ENCODE measurements at places on chromosomes 5 and 9. TPM values are rescaled to one million over a fixed set of nuclear protein-coding genes. Genes with fewer than 3 reads are reported as not detected.

- no peak for DNase-seq
These were observed 77.8 kb upstream of the ZNF618 start for GRCh38 chr9:113798062-113799030.

GRCh38 chr5:94470802-94471201 lies 147.6 kb downstream of the KIAA0825 start:
- DNase-seq: no peak

GRCh38 chr5:54404568-54404967 lies 50.9 kb upstream of the HSPB3 start:
- no peak for DNase-seq

DNA sequence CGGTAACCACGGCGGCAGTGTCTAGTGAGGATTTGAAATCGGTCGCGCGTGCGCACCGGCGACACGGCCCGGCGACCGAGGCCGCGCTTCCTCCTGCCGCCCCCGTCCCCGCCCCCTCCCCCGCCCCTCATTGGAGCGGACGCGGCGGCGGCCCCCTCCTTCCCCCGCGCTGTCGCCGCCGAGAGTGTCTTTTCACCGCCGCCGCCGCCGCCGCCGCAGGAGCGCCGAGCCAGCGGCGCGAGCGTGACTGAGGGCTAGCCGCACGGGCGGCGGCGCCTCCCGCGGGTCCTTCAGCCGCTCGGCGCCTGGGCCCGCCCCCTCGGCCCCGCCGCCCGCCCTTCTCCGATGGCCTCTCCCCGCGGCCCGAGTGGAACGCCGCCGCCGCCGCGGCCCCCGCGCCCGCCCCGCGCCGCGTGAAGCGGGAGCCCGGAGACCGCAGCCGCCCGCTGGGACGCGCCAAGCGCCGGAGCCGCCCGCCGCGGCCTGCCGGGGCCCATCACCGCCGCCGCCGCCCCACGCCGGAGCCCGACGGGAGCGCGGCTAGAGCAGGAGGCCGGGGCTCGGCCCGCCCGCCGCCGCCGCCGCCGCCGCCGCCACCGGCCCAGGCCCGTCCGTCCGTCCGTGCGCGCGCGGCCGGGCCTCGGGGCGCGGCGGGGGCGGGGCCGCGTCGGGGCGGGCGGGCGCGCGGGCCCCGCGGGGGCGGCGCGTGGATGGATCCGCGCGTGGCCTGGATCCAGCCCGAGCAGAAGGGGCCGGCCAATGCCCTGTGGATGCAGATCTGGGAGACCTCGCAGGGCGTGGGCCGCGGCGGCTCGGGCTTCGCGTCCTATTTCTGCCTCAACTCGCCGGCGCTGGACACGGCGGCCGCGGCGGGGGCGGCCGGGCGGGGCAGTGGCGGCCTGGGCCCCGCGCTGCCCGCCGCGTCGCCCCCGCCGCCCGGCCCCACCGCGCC lies at the start of gene TENT4A:
Gene TENT4A (plus strand): TSS at position 159 of the 952 bp plus-strand sequence. CDS start 552 bp downstream, at position 711.
- no peak for DNase-seq

DNA sequence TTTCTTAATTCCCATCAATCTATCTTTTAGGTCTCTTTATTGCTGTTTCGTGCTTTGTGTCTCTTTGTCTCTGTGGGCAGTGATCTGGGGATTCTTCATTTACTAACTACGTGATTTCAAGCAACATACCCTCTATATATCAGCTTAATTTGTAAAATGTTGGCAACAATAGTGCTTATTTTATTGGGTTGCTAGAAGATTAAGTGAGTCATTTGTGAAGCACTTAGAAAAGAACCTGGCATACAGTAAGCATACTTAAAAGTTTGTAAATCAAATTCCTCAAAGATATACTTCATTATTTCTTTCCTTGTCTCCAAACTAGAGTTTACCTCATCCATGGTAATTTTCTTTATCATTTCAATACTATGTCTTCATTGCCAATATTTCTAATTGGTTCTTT lies 669.7 kb downstream of the MAT2B start:
- DNase-seq: no peak

DNA sequence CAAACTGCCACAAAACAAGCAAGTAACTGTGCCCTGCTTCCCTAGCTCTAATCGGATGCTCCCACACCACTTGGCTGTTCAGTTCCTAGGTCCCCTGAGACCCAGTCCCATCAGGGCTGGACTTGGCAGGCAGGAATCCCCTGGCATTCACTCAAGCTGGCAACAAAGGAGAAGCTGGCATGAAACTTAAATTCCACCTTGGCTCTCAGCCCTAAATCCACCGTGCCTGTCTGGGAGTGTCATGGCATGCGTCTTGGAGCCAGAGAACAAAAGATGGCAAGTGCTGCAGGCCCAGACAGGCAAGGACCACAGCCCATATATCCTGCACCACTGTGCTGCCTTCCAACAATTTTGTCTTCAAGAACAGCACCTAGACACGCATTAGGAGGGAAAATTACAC lies 38.2 kb downstream of the ETF1 start:
- no peak for DNase-seq

GRCh38 chr5:132059043-132059695 lies 1.3 kb upstream of the IL3 start:
- DNase-seq: no peak

DNA sequence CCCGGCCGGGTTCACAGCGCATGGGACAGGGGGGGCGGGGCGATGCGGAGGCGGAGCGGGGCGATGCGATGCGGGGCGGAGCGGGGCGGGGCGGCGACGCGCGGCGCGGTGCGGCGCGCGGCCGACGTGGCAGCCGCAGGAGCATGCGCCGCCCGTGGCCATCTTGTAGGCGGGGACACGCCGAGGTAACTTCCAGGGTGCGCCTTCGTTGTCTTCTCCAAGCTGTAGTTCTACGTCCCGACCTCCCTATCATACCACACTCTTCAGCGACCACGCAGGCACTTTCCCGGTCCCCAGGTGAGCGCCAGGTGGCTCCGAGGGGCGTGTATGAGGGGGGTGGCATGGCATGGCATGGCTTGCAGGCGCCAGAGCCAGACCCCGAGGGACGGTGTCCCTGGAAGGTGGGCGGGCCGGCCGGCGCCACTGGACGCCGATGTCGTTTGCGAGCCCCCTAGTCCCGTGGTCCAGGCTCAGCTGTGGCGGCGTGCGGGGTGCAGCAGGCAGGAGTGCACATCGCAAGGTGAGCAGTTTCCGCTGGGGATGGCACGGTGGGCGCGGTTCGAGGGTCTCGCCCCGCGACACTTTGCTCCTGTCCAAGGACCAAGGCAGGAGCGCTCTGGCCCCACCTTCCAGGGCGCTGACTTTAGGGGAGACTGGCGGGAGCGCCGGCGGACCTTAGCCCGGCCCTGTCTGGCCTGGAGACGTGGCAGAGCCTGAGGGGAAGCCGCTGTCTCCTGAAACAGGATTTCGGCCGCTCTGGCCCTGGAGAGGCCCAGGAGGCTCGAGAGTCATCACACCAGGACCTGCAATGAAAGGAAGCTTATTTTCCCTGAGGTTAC lies at the start of gene PRRC1:
Gene PRRC1 (plus strand): TSS at position 161 of the 839 bp plus-strand sequence. CDS start 5,840 bp downstream, outside the sequence.
- DNase-seq: no peak

- DNase-seq: no peak
These were observed 232.2 kb downstream of the NFIB start for GRCh38 chr9:14081745-14082144.

DNA sequence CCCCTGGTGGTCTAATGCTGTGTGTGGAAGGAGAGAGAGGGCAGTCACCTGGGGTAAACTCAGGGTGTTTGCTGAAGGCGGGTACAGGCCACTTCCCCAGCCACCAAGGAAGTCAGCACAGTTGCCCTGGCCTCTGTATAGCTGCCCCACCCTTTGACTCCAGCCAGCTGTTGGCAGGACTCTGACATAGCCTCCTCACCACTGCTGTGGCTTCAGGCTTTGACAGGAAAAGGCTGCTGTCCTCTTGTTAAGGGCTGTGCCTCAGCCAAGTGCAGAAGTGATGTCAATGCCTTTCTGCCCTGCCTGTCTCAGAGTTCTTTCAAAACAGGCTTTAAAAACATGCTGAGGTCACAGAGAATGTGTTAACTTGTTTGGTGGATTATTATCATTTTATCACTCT lies 487.2 kb upstream of the KLF4 start:
- DNase-seq: no peak

DNA sequence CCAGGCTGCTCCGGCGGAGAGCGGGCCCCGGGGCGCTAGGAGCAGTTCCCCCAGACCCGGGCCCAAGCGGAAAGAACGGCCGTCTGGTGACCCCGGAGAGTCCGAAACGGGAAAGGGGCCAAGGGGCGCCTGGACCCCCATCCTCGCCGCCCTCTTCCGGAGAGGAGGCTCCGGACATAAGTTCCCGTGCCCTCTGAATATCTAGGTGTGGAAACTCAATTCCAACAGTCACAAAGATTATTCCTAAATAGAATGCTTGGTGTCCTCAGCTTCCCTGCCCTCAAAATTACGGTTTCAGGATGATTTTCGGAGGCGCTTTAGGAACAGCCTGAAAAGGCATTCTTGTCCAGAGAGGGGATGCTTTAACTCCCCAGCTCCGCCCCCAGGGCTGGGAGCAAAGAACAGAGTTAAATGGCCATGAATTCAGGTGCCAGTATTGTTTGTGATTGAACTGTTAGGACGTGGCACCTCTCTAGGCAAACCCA lies 681 bp upstream of the LHFPL2 start:
- DNase-seq: no peak

GRCh38 chr5:63081402-63081801 lies 502.8 kb downstream of the LRRC70 start:
- no peak for DNase-seq

DNA sequence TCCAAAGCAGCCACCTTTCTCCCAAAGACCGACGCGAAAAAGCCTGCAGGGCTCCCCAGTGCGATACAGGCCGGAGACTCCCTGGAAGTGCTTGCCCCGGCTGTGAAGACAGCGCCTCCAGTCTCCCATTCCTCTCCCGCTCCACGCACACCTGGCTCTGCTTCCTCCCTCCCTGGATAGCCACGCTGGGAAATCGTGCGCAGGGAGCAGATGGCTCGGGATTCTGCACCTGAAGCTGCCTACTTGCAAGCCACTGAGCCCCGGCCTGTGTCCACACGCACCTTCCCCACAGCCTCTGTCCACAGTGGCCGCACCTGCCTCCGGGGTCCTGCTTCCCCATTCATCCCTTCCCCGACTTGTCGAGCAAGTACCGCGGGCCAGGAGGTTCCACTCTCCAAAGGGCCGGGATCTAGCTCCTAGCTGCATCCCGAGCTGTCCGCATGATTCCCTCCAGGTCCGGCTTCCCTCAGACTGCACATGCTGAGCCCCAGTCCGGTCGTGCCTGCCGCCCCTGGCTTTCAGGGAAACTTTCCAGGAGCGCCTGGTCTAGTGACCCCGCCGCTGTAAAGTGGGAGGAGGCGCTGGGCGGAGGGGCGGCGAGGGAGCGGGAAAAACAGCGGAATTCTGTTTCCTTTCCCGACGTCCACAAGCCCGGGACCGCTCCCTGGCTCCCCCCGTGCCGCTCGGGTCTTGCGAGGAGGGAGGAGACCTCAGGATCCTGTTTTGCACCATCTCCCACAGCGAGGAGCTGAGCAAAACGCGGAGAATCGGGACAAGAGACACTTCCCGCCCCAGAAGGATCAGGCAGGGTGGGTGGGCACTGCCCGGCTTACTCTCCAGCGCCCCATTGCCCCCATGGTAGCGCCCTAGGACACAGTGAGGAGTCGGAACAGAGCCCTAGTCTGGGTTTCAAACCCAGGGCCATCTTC lies 2.0 kb downstream of the SEMA6A start:
- no peak for DNase-seq

DNA sequence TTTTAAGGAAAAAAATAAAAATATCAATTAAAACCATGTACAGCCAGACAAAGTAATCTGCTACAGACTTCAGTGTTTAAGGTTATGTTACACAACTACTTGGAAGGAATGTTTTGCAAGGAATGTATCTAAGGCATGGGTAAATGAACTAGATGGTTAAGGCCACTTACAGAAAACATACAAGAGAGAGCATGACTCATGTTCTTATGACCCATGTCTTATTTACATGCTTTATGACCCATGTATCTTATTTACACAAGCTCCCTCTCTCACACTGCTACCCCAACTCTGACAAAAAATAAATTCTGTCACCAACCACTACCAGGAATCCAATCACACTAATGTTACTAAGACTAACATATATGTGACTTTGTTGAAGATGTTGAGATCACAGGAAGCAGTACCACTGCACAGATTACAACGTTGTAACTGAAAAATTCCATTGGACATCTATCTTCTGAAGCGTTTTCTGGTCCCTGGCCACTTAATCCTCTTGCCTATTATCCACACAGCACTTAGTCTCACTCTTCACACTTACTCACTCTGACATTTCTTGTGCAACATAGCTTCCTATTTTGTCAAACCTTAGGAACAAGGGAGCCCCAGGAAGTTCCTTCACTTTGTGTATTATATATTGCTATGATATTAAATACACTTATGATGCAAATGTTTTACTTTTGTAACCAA lies 1630.1 kb upstream of the C9orf72 start:
- DNase-seq: no peak

Gene LCN6
- total RNA-seq: not detected

Gene ADAMTSL1
- 0.62 TPM for total RNA-seq

Gene TEK
- 0.07 TPM for total RNA-seq

Gene ASPN
- not detected for total RNA-seq

Gene FOXD4L3
- total RNA-seq: not detected

Gene IFNA1
- not detected for total RNA-seq

Gene LTC4S
- total RNA-seq: 0.41 TPM

All from kidney epithelial cell (primary cell).